ENCODE measurements at places on chromosomes 11 and 22. TPM values are rescaled to one million over a fixed set of nuclear protein-coding genes. Genes with fewer than 3 reads are reported as not detected.

GRCh38 chr22:29079218-29079901, 6.5 kb downstream of the KREMEN1 start:
- peak; percentile 23 for DNase-seq

DNA sequence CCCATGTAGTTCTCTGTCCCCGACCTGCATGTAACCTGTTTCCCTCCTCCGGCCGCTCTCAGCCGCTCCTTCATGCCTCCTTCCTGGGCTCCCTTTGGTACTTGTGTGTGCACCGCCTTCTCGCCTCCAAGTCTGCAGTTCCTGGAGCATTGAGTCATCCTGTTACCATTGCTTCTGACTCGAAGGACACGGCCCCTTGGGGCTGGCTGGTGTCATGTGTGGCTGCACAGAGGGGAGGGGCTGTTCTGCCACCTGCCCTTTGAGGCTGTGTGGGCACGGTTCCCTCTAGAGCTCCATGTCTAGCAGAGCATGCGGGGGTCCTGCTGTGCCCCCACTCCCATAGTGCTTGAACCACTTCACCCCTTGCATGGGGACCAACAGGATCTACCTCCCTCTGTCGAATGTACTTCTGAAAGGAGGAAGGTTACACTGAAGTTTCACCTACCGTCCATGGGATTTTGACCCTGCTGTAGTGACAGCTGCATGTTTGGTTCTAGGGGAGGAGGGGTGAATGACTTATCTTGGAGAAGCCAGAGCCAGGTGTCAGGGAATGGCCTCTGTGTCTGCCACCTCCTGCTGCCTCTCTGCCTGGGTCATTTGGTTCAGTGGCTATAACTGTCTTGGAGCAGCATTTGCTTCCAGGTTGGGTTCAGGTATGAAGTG, 39.6 kb downstream of the BCR start:
- peak; percentile 66 for DNase-seq

- DNase-seq, result no peak
These were observed 12.1 kb downstream of the SLC25A1 start for GRCh38 chr22:19166421-19166820.

- DNase-seq, result peak; percentile 40
These were observed 13.8 kb downstream of the TPST2 start for GRCh38 chr22:26576026-26576680.

- DNase-seq, result no peak
These were observed 124.8 kb upstream of the NECTIN1 start for GRCh38 chr11:119853581-119854360.

DNA sequence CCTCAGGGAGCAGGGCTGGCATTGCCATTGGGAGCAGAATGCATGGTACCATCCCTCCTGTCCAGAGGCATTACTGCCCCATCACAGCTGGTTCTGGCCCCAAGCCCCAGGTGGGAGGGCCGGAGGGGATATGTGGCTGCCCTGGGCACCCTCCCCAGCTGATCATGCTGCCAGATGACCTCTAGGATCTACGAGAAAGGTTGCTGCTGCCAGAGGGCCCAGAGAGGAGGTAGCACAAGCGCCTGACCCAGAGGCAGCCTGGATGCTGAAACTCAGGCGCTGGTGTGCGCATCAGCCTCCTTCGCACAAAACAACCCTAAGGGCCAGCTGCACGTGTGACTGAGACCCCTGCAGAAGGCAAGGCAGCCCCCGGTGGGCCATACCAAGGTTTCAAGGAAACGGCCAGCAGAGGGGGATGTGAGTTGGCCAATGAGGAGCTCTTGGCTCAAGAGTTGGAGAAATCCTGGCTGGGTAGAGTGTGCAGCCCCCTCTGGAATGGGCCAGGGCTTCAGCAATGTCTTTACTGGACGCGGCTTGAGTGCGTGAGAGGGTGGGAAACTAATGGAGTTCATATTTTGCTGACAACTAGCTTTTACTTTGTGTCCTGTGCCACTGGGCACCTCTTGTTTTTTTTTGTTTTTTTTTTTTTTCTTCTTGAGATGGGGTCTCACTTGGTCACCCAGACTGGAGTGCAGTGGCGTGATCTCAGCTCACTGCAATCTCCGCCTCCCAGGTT, 88.3 kb upstream of the PARVA start:
- no peak for DNase-seq

DNA sequence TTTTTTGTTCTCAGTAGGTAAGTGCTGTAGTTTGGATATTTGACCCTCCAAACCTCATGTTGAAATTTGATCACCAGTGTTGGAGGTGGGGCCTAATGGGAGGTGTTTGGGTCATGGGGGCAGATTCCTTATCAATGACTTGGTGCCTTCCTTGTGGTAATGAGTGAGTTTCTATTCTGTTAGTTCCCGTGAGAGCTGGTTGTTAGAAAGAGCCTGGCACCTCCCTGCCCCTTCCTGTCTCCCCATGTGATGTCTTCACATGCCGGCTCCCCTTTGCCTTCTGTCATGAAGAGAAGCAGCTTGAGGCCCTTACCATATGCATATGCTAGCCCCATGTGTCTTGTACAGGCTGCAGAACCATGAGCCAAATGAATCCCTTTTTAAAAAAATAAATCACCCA, 138.3 kb downstream of the TMEM135 start:
- DNase-seq, result no peak

- no peak for DNase-seq
These were observed 37.4 kb downstream of the CTNND1 start for GRCh38 chr11:57798905-57799559.

DNA sequence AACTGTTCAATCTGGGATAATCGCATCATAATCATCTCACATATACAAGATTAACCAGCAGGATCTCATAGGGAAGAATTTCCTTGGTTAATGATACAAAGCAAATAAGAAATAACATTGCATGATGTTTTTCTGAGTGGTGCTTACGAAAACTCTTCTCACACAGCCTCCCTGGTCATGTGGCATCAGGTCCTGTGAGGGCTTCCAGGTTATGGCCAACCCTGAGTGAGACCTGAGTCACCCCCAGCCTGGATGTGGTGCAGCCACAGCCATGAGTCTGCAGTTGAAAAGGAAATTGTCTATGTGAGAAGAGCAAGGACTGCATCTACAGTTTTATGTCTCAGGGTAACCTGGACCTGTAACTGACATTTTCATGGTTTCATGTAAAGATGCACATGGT, 90.5 kb upstream of the XKR3 start:
- DNase-seq, result no peak

- DNase-seq, result no peak
These were observed 45.3 kb downstream of the HIRA start for GRCh38 chr22:19386248-19386647.

DNA sequence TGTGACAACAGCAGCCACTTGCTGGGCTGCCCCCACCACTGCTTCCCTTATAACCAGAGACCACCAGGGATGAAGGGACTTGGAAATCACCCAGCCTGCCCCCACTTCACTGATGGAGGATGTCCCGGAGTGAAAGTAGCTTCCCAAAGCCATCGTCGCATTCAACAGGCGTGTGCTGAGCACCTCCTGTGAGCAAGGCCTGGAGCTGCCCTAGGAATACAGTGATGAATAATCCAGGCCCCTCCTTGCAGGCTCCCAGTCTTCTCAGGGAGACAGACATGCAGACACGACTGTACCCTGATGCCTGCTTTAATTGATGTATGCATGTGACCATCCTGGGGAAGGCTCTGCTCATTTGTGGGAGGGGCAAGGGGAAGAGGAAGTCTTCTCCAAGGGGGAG, 22.6 kb downstream of the PTPN5 start:
- DNase-seq, result no peak

- no peak for DNase-seq
These were observed 39.1 kb downstream of the TCIRG1 start for GRCh38 chr11:68077617-68078582.

- DNase-seq, result no peak
These were observed 882 bp downstream of the CYB5R2 start for GRCh38 chr11:7672276-7672959.

DNA sequence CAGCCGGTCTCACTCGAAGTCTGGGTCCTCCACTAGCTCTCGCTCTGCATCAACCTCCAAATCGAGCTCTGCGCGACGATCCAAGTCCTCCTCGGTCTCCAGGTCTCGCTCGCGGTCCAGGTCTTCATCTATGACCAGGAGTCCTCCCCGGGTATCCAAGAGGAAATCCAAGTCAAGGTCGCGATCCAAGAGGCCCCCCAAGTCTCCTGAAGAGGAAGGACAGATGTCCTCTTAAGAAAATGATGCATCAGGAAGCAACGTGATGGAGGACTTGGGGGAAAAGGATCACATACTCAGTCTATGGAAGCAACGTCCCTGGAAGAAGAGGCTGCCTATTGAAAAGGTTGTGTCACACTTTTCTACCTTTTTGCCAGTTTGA, 1.1 kb downstream of the SRSF8 start:
- no peak for DNase-seq

GRCh38 chr11:123429913-123430720, at the start of gene GRAMD1B:
Gene GRAMD1B, plus strand, starts transcription at chr11:123430269. Its CDS starts 524 bp downstream, at chr11:123430793.
- peak; percentile 68 for DNase-seq

GRCh38 chr22:40593460-40594273, 42.9 kb downstream of the MRTFA start:
- no peak for DNase-seq

DNA sequence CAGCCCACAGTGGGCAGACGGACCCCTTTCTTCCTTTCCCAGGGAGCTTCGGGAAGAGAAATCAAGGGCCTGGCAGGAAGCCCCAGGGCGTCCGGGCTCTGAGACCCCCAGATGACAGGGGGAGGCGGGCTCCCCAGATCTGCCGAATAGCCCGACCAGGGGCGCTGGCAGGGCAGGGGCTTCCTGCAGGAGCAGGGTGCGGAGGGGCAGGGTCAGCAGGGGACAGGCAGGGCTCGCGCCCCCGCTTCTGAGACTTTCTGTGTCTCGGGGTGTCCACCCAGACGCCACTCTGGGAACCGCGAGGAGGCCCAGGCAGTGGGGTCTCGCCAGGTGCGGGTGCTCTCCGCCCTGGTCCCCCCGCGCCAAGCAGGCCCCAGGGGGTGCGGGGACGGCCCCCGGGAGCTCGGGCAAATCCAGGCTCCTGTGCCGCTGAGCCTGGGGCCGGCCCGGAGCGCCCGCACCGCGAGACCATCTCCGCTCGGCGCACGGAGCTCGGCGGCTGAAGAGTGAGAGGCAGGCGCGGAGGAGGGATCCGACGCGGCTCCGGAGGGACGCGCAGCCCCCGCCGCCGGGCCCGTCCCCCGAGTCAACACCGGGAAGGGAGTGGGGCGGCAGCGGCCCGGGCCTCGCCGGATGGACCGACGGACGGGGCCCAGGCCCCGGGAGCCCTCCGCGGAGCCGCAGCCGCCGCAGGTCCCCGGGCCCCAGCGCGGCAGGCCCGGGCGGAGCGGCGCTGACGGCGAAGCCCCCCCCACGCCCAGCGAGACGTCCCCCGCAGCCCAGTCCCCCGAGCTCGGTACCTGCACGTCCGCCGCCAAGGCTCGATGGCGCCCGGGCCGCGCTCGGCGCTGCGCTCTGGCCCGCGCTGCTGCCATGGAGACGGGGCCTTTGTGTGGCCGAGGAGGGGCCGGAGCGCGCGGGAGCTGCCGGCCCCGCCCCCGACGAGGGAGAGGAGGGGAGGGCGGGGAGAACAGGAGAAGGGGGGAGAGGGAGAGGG, at the start of gene PLXNB2:
Gene PLXNB2 (minus strand): TSS at position 894 of the 997 bp plus-strand sequence. CDS start 17,062 bp downstream, outside the sequence.
- peak; percentile 78 for DNase-seq

DNA sequence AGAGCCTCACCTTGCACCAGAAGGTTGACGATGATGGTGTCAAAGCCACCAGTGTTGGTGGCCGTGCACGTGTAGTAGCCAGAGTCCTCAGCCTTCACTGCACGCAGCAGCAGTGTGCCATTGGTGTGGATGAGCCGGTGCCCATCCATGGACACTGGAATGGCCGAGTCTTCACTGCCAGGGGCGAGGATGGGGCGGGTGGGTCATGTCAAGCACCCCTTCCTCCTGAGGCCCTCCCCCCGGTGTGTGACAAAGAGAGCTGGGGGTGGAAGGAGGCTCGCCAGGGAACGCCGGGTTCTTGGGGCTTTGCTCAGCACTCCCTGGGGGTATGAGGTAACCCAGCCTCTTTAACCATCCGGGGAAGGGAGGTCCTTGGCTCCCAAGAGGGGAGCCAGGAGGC, 111.6 kb downstream of the CEP164 start:
- no peak for DNase-seq

DNA sequence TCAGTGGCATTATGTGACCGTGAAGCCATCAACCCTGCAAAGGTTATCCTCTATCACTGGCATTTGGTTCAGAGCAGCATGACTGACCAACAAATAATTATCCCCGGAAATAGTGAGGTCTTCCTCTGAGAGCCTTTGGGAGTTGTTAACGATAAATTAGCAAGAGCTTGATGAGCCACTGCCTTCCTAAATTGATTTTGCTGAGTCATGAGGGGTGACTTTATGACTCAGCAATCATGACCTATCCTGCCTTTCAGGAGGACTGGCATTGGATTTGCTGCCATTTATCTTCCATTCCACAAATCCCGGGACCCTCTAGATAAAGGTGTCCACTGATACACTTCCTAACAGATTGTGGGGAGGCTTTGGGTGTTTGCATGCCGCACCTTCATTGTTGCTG, 80.8 kb upstream of the MTNR1B start:
- no peak for DNase-seq

GRCh38 chr11:62842171-62842741, 2.9 kb upstream of the WDR74 start:
- peak; percentile 38 for DNase-seq

DNA sequence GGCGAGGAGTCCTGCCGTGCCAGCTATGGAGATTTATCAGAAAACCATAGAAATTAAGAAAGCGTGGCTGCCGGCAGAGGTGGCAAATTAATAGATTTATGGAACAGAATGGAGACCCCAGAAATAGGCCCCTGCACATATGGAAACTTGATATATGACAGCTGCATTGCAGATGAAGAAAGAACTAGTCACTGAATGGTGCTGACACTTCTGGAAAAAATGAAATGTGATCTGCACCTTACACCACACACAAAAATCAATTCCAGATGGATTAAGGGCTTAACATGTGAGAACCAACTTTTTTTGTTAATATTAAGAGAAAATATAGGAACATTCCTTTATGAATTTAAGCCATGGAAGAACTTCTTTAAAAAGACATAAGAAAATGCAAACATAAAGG, 40.3 kb upstream of the TSKU start:
- DNase-seq, result no peak

DNA sequence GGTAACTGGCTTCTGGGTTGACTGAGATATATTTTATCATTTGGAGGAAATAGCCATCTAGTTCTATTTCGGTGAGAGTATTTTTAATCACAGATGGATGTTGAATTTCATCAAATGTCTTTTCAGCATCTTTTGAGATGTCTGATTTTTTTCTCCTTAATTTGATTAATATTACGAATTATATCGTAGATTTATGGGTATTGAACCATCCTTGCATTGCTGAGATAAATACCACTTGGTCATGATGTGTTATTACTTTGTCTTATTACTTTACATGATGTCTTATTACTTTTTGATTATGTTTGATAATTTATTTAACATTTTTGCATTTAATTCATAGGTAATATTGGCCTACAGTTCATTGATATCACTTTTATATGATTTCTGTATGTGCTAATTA, 78.8 kb upstream of the PARVA start:
- no peak for DNase-seq

LMF2 gene
- 62.2 TPM for total RNA-seq

PATZ1 gene
- total RNA-seq, result 98.9 TPM

RIMBP3C gene
- 0.22 TPM for total RNA-seq

ESRRA gene
- 69.9 TPM for total RNA-seq

CTSW gene
- not detected for total RNA-seq

FAT3 gene
- total RNA-seq, result 80.6 TPM

AIFM3 gene
- 0.64 TPM for total RNA-seq

RIBC2 gene
- total RNA-seq, result 0.71 TPM

TTC36 gene
- 1.9 TPM for total RNA-seq

MPZL2 gene
- not detected for total RNA-seq

BTBD18 gene
- not detected for total RNA-seq

GSTT2 gene
- 0.76 TPM for total RNA-seq

MFRP gene
- not detected for total RNA-seq

OR51A7 gene
- total RNA-seq, result not detected
